Osteocyte (in vitro differentiated cells): ENCODE measurements at places on chromosomes 4 and X.

- DNase-seq: peak; percentile 91
These were observed 900 bp downstream of the TRO start for GRCh38 chrX:54921427-54922021.

DNA sequence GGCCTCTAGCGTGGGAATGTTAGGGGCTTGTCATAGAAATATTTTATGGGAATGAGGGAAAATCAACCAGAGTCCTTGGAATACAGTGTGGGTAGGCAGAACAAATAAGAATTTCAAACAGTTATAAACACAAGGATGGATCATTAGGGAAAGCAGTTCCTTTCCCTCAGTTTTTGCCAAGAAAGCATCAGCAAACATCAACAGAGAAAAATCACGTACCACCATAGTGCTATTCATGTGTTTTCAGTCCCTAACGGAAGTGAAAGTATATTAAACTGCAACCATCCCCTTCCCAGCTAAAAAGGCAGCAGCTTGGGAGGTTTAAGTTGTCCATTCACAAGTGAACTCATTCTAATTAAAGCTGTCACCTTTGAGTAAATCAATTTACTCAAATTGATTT, 334.4 kb upstream of the PCDH18 start:
- DNase-seq: no peak

DNA sequence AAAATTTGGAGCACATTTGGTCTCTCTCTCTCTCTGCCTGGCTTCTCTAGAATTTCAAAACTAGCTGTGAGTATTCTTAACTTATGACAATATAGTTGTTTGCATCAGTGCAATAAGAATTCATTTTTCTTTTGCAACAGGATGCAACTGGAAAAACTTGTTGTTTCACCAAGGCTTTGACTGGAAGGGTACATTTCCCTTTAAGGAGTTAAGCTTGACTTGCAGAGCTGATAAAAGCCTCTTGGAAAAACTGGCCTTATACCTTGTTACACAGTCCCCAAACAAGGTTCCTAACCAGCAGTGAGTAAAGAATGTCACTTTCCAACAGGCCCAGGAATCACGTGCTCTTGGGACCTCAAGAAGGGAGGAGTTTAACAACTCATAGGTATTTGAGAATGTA, 25.9 kb upstream of the ZNF718 start:
- no peak for DNase-seq

DNA sequence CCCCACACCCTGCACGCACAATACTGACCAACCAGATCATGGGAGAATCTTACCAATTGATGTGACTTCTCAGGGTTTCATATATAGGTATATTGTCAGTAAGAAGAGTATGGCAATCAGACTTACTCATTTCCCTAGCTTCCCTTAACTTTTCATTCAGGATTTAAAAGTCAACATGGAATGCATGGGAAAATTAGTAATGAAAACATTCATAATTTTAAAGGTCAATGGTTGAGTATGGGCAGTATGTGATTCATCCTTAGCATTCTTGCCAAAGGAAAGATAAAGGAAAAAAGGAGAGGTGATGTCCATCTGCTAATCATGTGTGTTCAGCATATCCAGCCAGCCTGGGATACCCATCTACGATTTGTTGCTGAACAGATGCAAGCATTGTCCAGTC, 4.0 kb downstream of the DIPK2B start:
- no peak for DNase-seq

DNA sequence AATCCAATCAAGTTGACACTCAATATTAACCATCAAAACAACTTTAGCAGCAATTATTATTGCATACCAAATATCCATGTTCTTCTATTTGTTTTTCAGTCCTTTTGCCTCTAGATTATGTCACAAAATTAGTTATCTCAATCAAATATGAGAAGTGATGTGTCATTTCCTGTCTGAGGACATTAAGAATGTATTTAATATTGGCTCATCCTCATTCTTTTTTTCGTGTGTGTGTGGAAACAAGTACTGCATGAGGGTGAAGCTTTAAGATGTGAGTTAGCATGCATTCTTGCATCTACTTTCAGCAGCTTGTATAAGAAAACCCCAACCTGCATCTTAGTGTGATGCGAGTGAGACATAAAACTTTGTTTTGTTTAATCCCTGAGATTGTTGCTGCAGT, 301.4 kb downstream of the GRIA2 start:
- DNase-seq: no peak

- DNase-seq: no peak
These were observed 2618.6 kb downstream of the ARAP2 start for GRCh38 chr4:33625748-33626147.

- DNase-seq: no peak
These were observed 11.1 kb upstream of the RPL39 start for GRCh38 chrX:119802546-119802945.

DNA sequence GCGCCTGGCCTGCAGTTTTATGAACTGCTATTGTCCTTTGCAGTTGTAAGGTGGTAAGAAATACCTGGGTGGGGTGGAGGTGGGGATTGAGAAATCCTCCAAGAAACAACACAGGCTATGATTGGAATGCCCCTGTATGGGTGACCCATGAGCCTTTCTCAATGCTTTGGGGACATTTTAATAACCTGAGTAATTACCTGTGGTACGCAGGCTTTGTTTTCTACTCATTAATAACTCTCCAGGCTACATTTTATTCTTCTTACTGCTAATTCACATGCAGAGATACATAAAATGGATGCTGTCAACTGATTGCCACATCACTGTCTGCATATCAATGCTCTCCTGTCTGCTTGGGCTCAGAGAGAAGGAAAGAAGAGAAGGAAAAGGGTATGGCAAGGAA, 41.8 kb downstream of the PHEX start:
- no peak for DNase-seq
